Hindlimb muscle (tissue), 1 donor: ENCODE measurements at places on chromosomes 2 and 18. TPM values are rescaled to one million over a fixed set of nuclear protein-coding genes. Genes with fewer than 3 reads are reported as not detected.

DNA sequence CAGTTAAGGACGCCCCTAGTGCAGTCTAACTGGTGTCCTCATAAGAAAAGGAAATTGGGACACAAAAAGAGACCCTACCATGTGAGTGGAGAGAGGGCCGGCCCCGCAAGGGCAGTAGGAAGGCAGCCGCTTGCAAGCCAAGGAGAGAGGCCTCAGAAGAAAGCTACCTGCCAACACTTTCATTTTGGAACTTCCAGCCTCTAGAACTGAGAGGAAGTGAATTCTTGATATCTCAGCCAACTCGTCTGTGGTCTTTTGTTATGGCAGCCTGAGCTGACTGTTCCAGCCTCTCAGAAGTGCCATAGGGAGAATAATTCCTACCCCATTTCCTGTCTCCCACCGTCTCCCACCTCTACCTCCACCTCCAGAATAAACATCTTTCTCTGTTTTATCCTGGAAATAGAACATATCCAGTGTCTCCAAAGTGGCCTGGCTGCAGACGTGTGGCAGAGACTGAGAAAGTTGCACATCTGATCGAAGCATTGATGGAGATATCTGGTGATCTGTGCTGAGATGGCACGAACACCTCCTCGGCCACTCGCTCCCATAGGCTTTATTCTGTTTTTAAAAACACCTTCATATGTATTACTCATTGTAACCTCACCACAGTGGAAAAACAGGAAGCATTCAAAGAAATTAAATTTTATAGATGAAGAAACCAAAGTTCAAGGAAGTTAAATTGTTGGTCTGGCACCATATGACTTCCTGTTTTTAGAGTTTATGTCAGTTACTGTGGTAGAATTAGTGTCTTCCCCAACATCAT is 39.5 kb upstream of the MARCO start:
- no peak for DNase-seq

GRCh38 chr18:41526054-41526453 is 429.0 kb upstream of the PIK3C3 start:
- no peak for DNase-seq

DNA sequence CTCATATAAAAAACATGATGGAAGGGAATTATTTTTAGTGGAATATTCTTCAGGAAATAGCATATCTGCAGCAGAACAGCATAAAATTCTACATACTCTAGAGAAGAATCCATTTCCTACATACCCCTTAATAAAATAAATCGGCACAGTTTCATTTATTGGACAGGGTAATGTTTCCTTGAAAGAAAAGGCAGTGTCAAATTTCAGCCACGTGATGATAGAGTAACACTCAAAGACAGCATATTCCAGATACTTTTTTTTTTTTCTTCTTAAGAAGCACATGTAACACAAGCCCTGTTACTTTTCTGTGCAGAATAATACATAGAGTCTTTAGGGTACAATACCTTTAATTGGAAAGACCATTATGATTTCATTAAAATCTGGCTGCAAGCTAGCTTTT is 204.4 kb downstream of the SRBD1 start:
- no peak for DNase-seq

GRCh38 chr2:181051861-181052522 is 71.6 kb downstream of the UBE2E3 start:
- no peak for DNase-seq

- DNase-seq: no peak
Measured at GRCh38 chr2:187124529-187124928, 275.6 kb upstream of the ZSWIM2 start.

GRCh38 chr2:236303935-236304334 is 39.7 kb upstream of the ASB18 start:
- no peak for DNase-seq

- DNase-seq: no peak
Measured at GRCh38 chr2:197846777-197847176, 42.4 kb downstream of the PLCL1 start.

The ITGA4 gene
- polyA plus RNA-seq: 27.1 TPM

The GREB1 gene
- polyA plus RNA-seq: 13.8 TPM

The GAL3ST2 gene
- polyA plus RNA-seq: not detected

The MPP4 gene
- 0.09 TPM for polyA plus RNA-seq
